NCI-H2107 (cell line): ENCODE measurements at places on chromosomes 1 and 21.

DNA sequence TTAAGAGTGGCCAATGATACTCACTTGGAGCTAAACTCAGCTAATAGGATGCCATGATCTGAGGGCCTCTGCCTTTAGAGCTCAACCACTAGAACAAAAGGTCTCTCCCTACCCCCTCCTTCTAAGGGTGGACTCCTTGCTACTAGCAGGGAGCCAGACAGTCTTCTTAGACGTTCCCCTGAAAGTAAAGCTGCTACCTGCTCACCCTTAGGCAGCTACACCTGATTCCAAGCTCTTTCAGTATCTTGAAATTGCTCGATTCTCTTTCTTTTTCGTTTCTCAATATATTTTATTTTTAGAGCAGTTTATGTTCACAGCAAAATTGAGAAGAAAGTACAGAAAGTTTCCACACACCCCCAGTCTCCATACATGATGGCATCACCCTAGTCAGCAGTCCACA, 112.6 kb upstream of the KCNJ15 start:
- DNase-seq = no peak

DNA sequence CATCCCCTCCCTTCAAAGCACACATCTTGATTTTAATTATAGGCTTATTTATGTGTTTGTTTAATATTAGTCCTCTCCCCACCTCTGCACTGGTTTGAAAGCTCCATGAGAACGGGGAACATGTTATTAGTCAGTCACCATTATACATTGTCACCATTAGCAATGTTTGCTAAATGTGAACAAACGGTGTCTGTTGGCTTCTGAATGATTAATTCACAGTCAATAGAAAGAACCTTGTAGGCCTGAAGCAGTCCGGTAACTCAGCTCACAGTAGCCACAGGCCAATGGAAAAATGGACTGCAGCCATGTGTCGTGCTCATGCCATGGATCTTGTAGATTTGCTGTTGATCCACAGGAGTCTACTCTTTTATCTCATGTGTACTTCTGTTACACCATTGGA, 49.7 kb upstream of the NHLH2 start:
- DNase-seq = no peak

DNA sequence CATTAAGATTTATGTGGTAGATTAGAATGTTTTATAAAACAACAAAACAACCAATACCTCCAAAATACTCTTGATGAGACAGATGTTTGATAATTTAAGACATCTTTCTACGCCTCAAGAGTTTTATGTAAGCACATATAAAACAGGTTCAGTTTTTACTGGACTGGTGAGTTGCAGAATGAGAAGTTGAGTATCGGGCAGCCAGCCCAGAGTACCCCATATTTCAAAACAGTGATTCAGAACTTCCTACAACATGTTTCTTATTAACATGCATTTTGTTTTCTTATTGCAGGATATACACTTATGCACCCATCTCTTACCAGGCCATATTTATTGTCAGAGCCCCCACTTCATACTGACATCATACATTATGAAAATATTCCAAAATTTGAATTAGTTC, 91.4 kb upstream of the RAVER2 start:
- no peak for DNase-seq

GRCh38 chr1:59446257-59446901, 149.5 kb downstream of the FGGY start:
- no peak for DNase-seq
